A549 treated with Mapracorat at 1 μM for 4 hours (cell line): ENCODE measurements at places on chromosomes 11 and 22. TPM values are rescaled to one million over a fixed set of nuclear protein-coding genes. Genes with fewer than 3 reads are reported as not detected.

The TENM4 gene
- total RNA-seq = 0.02 to 0.45 TPM (median 0.17 TPM) in 5 replicates

The NDUFV1 gene
- total RNA-seq = 144 to 155 TPM (median 149 TPM) in 5 replicates

The C11orf68 gene
- total RNA-seq = 32.8 to 52.7 TPM (median 45.5 TPM) in 5 replicates

The RAG2 gene
- total RNA-seq = not detected in 5 replicates

The MUS81 gene
- total RNA-seq = 26.7 to 36.3 TPM (median 33.7 TPM) in 5 replicates

The PDE2A gene
- 1.0 to 2.6 TPM (median 1.9 TPM) in 5 replicates for total RNA-seq

The PARVA gene
- 24.1 to 26.2 TPM (median 24.9 TPM) in 5 replicates for total RNA-seq

The TMEM191B gene
- total RNA-seq = 0.75 to 2.3 TPM (median 1.3 TPM) in 5 replicates

The KCNA4 gene
- total RNA-seq = not detected in 5 replicates

The PHOX2A gene
- total RNA-seq = not detected in 5 replicates

The ART1 gene
- total RNA-seq = not detected in 5 replicates

The MMP12 gene
- 0.07 to 0.11 TPM (median 0.10 TPM) in 4 of 5 replicates, not detected in the other for total RNA-seq

The OR51E2 gene
- total RNA-seq = not detected in 5 replicates

The AIFM3 gene
- 1.7 to 4.4 TPM (median 3.0 TPM) in 5 replicates for total RNA-seq

The UPK3A gene
- not detected in 5 replicates for total RNA-seq

The NEFH gene
- 0.03 to 0.16 TPM (median 0.09 TPM) in 5 replicates for total RNA-seq

The BIK gene
- 1.1 to 2.1 TPM (median 1.8 TPM) in 5 replicates for total RNA-seq

The SMIM35 gene
- 0.04 TPM in 1 of 5 replicates, not detected in the others for total RNA-seq

The FGF19 gene
- total RNA-seq = 0.05 to 0.12 TPM (median 0.08 TPM) in 4 of 5 replicates, not detected in the other

The FIBIN gene
- not detected in 5 replicates for total RNA-seq

The MUC5AC gene
- total RNA-seq = 1.1 to 2.7 TPM (median 1.8 TPM) in 5 replicates

The OR52N1 gene
- total RNA-seq = not detected in 5 replicates

The NCAM1 gene
- total RNA-seq = 0.33 TPM in 1 of 5 replicates, not detected in the others

The OR5D14 gene
- total RNA-seq = not detected in 5 replicates

The NFAM1 gene
- total RNA-seq = not detected in 5 replicates

The IFTAP gene
- total RNA-seq = 13.3 to 20.8 TPM (median 16.4 TPM) in 5 replicates

The LGALS1 gene
- 1,243 to 1,361 TPM (median 1,330 TPM) in 5 replicates for total RNA-seq

The OR5A1 gene
- total RNA-seq = not detected in 5 replicates

The MAJIN gene
- total RNA-seq = not detected in 5 replicates

The ESAM gene
- 10.9 to 15.1 TPM (median 13.5 TPM) in 5 replicates for total RNA-seq

The PKNOX2 gene
- total RNA-seq = 0.11 TPM in 1 of 5 replicates, not detected in the others

The SLC5A1 gene
- 0.06 TPM in 1 of 5 replicates, not detected in the others for total RNA-seq

The MIOX gene
- total RNA-seq = 0.11 TPM in 1 of 5 replicates, not detected in the others

The CLMP gene
- 16.3 to 24.2 TPM (median 21.4 TPM) in 5 replicates for total RNA-seq

The HBE1 gene
- total RNA-seq = 0.20 TPM in 1 of 5 replicates, not detected in the others

The CLDN25 gene
- not detected in 5 replicates for total RNA-seq

The C11orf21 gene
- not detected in 5 replicates for total RNA-seq

The VPREB3 gene
- 0.34 to 1.3 TPM (median 0.73 TPM) in 4 of 5 replicates, not detected in the other for total RNA-seq

The OR8B4 gene
- not detected in 5 replicates for total RNA-seq

The PHLDA2 gene
- 86.5 to 121 TPM (median 113 TPM) in 5 replicates for total RNA-seq

The TOMM22 gene
- 67.4 to 82.8 TPM (median 70.6 TPM) in 5 replicates for total RNA-seq

The ACCS gene
- total RNA-seq = 12.8 to 19.0 TPM (median 17.6 TPM) in 5 replicates

The IFITM2 gene
- 57.0 to 66.9 TPM (median 63.2 TPM) in 5 replicates for total RNA-seq

The KRTAP5-8 gene
- not detected in 5 replicates for total RNA-seq

The E2F8 gene
- 5.5 to 7.4 TPM (median 6.3 TPM) in 5 replicates for total RNA-seq

The IL18 gene
- 92.0 to 106 TPM (median 103 TPM) in 5 replicates for total RNA-seq

The MTMR2 gene
- total RNA-seq = 20.3 to 23.8 TPM (median 22.7 TPM) in 5 replicates

The KRTAP5-10 gene
- not detected in 5 replicates for total RNA-seq

The KLHL35 gene
- 0.63 to 1.5 TPM (median 1.3 TPM) in 5 replicates for total RNA-seq

The RTCB gene
- 75.4 to 79.4 TPM (median 78.7 TPM) in 5 replicates for total RNA-seq

The TIGD3 gene
- total RNA-seq = 0.42 to 0.92 TPM (median 0.82 TPM) in 5 replicates

The EMID1 gene
- 0.29 to 0.40 TPM (median 0.36 TPM) in 5 replicates for total RNA-seq

The POU2AF1 gene
- total RNA-seq = not detected in 5 replicates
